ENCODE measurements at places on chromosomes 7 and 10. TPM values are rescaled to one million over a fixed set of nuclear protein-coding genes. Genes with fewer than 3 reads are reported as not detected.

The SMNDC1 gene
- total RNA-seq = 6.9 TPM

The SLC29A3 gene
- total RNA-seq = 0.95 TPM

The TMED4 gene
- 72.4 TPM for total RNA-seq

The AGMO gene
- not detected for total RNA-seq

The FAM200A gene
- 5.4 TPM for total RNA-seq

The KLF14 gene
- total RNA-seq = not detected

The ST8SIA6 gene
- total RNA-seq = 0.79 TPM

The LRRC61 gene
- 0.07 TPM for total RNA-seq

The A1CF gene
- total RNA-seq = not detected

The WIPF3 gene
- not detected for total RNA-seq

The ACBD7 gene
- 3.1 TPM for total RNA-seq

The BMPER gene
- total RNA-seq = 0.46 TPM

The WDFY4 gene
- total RNA-seq = 7.1 TPM

The HKDC1 gene
- not detected for total RNA-seq

The RADIL gene
- total RNA-seq = 0.46 TPM

The GIMAP6 gene
- total RNA-seq = 231 TPM

The OR13A1 gene
- total RNA-seq = not detected

The IL6 gene
- 16.3 TPM for total RNA-seq

The CCDC146 gene
- 0.53 TPM for total RNA-seq

The DGKB gene
- total RNA-seq = not detected

The PIP4K2A gene
- total RNA-seq = 34.7 TPM

The TAS2R4 gene
- total RNA-seq = 0.85 TPM

The AHR gene
- 73.2 TPM for total RNA-seq

The CSGALNACT2 gene
- total RNA-seq = 17.3 TPM

The MOGAT3 gene
- total RNA-seq = not detected

The TFPI2 gene
- 79.2 TPM for total RNA-seq

The NPSR1 gene
- not detected for total RNA-seq

The ANKRD61 gene
- total RNA-seq = 0.07 TPM

The UCN3 gene
- total RNA-seq = not detected

The CUZD1 gene
- 0.99 TPM for total RNA-seq

The BAIAP2L1 gene
- 0.04 TPM for total RNA-seq

The VSTM2A gene
- total RNA-seq = not detected

The HOXA11 gene
- not detected for total RNA-seq

Data from pulmonary artery endothelial cell (primary cell).